ENCODE measurements at places on chromosomes 2 and 18.
A peak's percentile ranks its signal among the peaks of the same experiment; 100 is the strongest.

- no peak for DNase-seq
Measured at GRCh38 chr2:16612490-16612889, 53.1 kb downstream of the CYRIA start.

- no peak for DNase-seq
Measured at GRCh38 chr2:183195397-183195796, 71.2 kb downstream of the NUP35 start.

DNA sequence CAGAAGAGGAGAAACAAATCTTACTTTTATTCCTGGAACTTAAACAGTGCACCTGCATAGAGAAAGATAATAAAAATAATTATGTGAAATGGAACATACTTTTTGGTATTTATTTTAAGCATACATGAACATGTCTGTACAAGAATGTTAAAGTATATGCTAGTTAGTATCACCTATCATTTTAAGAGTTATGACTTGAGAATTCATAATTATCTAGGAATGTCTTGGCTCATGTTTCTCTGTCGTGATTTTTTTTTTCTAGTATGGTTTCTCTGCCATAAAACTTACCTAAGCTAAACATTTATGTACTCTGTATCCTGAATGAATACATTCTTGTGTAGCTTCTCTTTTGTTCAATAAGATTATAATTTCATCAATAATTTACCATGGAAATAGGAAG, 4.2 kb downstream of the SERPINB7 start:
- DNase-seq = no peak

- no peak for DNase-seq
Measured at GRCh38 chr2:163348857-163349380, 386.9 kb downstream of the FIGN start.

GRCh38 chr2:27735263-27735904, 36.1 kb upstream of the MRPL33 start:
- DNase-seq = peak; percentile 43

DNA sequence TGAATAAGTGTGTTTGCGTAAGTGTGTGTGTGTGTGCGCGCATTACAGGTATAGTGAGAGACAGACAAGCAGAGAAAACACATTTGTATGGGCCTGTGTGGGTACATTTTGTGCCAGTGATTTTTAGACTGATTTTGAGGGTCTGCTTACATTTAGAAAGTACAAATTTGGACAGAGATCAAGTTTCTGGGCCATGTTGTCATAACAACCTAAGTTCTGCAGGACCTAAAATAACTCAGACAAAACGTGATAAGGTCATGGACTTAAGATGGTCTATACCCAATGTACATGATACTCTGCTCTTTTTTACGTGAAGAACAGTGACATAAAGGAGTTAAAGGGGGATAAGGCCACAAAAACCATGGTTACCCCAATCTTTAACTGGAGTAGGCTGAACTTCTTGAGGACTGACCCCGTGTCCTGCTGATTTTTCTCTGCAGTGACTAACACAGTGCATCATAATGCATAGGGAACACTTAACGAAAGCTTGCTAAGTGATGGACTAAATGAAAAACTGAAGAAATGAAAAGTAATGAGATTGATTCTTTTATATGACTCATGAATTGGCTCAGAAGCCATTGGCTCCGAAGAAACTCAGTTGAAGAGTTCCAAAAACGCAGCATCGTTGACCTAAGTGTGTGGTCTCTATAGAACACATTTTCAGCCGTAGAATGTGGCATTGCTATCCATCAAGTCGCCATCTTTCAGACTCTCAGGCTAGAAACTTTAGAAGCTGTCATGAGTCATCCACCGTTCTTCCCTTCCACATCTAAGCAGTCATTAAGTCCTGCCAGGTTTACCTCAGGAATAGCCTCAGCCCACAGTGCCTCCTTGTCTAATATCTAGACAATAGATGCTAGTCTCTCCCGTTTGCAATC, 61.6 kb upstream of the NCOA1 start:
- DNase-seq = no peak

DNA sequence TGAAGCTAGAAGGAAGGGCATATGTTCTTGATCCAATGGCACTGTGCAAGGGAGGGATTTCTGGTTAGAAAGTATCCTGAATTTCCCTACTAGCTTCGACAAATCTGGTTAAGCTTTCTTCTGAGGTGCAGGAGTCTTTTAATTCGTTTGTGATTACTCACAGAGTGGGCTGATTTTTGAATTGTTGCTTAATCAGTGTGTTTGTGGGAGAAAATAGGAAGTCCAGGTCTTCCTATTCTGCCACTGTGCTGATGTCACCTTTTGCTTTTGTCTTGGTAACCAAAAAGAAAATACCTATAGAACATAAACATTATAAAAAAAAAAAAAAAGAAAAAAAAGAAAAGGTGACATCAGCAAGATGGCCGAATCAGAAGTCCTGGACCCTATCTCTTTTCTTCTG, 1008.6 kb downstream of the TSN start:
- DNase-seq = no peak

- DNase-seq = no peak
Measured at GRCh38 chr2:86033751-86034692, 71.7 kb downstream of the POLR1A start.

DNA sequence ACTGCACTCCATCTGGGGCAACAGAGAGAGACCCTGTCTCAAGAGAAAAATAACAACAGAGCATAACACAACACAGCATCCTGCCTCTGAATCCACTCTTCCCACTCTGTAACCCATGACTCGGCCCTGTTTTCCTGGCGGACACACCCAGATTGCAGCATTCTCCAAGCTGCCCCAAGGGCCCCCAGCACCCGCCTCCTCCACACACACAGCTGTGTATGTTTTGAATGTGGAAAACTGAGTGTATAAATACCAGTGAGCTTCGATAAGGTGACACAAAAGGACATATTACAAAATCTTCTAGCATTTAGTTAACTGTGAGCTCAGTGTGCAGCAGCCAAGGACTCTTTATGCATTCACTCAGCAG, 13.0 kb downstream of the IMPA2 start:
- DNase-seq = no peak

DNA sequence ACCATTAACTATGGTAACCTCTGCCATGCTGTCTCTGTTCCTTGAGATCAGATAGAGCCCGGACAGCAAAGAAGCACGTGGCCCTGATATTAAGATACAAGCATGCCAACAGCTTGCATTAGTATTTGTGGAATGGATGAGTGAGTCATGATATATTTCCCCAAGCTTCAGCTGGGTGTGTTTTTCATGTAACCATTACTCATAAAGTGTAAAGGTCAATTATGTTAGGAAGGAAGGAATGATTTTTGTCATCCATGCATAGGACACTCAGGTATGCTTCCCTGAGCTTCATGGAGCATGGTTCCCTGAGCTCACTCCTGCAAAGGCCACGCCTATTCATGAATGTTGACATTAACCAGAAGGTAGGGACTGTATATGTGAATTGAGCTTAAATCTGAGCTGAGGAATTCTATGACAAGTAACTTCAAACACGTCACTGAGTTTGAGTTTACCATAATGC, 74.6 kb downstream of the ARL4C start:
- no peak for DNase-seq

- no peak for DNase-seq
Measured at GRCh38 chr2:231780123-231780908, 766 bp downstream of the PDE6D start.

Measured in GOT3 (cell line).